ENCODE measurements at places on chromosomes 3 and 15. TPM values are rescaled to one million over a fixed set of nuclear protein-coding genes. Genes with fewer than 3 reads are reported as not detected.
A peak's percentile ranks its signal among the peaks of the same experiment; 100 is the strongest.

DNA sequence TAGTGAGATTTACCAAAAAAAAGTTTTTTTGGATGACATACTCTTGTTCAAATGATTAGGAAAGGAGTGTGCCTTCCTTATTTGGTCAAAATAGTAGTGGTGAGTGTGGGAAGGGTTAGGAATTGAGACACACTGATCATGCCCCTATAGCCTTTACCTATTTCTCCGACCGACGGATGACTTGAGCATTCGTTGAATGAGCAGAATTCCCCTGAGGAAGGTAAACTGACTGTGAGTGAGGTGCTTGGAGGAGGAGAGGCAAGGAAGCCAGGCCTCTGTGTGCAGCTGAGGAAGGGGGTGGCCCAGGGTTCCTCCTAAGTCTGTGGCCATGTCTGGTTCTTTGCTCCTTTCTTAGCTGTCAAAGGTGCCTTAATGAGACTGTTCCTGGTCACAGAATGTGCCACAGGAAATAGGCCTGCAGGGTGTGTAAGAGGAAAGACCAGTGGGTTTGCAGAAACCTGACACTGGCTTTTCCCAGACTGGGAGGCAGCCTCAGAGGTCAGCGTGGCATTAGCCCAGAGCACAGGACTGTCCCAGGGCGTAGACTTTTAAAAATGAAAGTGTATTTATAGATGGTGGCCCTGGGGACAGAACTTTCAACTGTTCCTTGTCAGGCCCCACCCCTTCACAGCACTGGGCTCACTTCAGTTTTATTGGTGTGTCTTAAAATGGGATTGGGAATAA lies 307.7 kb upstream of the C2CD4B start:
- no peak for DNase-seq
- H3K27me3 ChIP-seq, result no peaks in the 10 kb centered on the region
- no peak overlapping the region for H3K4me3 ChIP-seq
- no peaks in the 10 kb centered on the region for H3K36me3 ChIP-seq
- H3K27ac ChIP-seq, result no peak overlapping the region

DNA sequence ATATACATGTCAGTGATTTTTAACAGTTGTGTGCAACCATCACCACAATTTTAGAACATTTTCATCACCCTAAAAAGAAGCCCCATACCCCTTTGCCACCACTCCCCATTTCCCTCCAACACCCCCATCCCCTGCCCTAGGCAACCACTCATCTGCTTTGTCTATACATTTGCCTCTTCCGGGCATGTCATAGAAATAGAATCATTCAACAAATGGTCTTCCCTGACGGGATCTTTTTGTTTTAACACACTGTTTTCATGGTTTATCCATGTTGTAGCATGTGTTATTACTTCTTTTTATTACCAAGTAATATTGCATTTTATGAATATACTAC lies 4.0 kb downstream of the VILL start:
- H3K27ac ChIP-seq, result peak overlapping the region; percentile 90
- no peak for DNase-seq
- H3K4me3 ChIP-seq, result peak overlapping the region; percentile 93

SMCO1 gene
- not detected for total RNA-seq

SH2D7 gene
- total RNA-seq, result not detected

CCDC9B gene
- total RNA-seq, result 26.9 TPM

CHRM5 gene
- total RNA-seq, result not detected

CCR9 gene
- not detected for total RNA-seq

GOLGA8A gene
- total RNA-seq, result 396 TPM

- H3K36me3 ChIP-seq, result peaks cover 3% of the 10 kb centered on the region
- no peak overlapping the region for H3K4me3 ChIP-seq
- peaks cover 20% of the 10 kb centered on the region for H3K4me1 ChIP-seq
Observed at GRCh38 chr3:45604596-45604995, 10.0 kb downstream of the LIMD1 start.

DNA sequence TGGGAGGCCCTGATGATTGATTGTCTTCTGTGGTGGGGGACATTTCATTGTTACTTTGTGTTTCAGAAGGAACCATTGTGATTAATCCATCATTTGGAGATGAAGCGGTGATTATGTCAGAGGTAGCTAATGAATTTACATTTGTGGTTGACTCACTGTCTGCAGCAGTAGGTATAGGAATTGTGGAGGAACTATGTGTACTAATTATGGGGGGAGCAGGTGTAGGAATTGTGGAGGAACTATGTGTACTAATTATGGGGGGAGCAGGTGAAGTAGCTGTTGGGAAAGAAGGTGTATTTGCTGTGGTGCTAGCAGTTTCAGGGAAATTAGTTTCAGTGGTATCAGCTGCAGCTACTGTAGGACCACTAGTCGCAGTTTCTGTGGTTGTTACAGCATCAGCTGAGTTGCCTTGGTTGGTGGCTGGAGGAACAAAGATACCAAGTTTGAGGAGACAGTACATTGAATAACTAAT lies 6.9 kb downstream of the MUC13 start:
- H3K27ac ChIP-seq, result no peak overlapping the region
- no peak for DNase-seq
- H3K27me3 ChIP-seq, result peaks cover 37% of the 10 kb centered on the region
- no peak overlapping the region for H3K4me3 ChIP-seq

DNA sequence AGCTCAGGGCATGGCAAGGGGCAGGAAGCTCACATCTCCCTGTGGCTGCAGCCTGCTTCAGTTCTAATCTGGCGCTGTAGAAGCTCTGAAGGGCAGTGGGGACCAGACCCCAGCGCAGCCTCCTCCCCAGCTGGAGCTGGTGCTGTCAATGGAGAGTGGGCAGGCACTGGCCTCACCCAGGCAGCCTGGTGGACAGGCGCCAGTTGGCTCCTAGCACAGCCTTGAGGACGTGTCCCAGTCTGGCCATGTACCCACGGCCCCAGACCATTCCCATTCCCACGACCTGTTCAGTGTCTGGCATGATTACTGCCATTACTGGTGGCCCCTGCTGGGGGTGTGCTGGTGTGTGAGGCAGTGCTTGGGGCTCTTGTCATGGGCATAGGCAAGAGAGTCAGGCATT lies 16.3 kb downstream of the TYRO3 start:
- no peaks in the 10 kb centered on the region for H3K27me3 ChIP-seq
- H3K4me1 ChIP-seq, result no peaks in the 10 kb centered on the region
- DNase-seq, result no peak
- no peak overlapping the region for H3K4me3 ChIP-seq
- no peak overlapping the region for H3K27ac ChIP-seq

- H3K27me3 ChIP-seq, result no peaks in the 10 kb centered on the region
- no peak overlapping the region for H3K4me3 ChIP-seq
- H3K27ac ChIP-seq, result peak overlapping the region; percentile 2
- H3K36me3 ChIP-seq, result peaks cover 11% of the 10 kb centered on the region
- peaks cover 35% of the 10 kb centered on the region for H3K4me1 ChIP-seq
- DNase-seq, result no peak
Observed at GRCh38 chr15:101204739-101205535, 46.9 kb downstream of the CHSY1 start.

- H3K4me1 ChIP-seq, result no peaks in the 10 kb centered on the region
- no peak overlapping the region for H3K27ac ChIP-seq
- no peaks in the 10 kb centered on the region for H3K36me3 ChIP-seq
- no peak for DNase-seq
Observed at GRCh38 chr15:101387574-101387973, 92.5 kb upstream of the SNRPA1 start.

TMEM108 gene
- total RNA-seq, result 17.4 TPM

GRCh38 chr3:49238274-49239127 lies 38.5 kb downstream of the C3orf62 start:
- H3K27ac ChIP-seq, result peak overlapping the region; percentile 79
- H3K4me3 ChIP-seq, result no peak overlapping the region
- peaks cover 10% of the 10 kb centered on the region for H3K36me3 ChIP-seq
- H3K27me3 ChIP-seq, result no peaks in the 10 kb centered on the region

DNA sequence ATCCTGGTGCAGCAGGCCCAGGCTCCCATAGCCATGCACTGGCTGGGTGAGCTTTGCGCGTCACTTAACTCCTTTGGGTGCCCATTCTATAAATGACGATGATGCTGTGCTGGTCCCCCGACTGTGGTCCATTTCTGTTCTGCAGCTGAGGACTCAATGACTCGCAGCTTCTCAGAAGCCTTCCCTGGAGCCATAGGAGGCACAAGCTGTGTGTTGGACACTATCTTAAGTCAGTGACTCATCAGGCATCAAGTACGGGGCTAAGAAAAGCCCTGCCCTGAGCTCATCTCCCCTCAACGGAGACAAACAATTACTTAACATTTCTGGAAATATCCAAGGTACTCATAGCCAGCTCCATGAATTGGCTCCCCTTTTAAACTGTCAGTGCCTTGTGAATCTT lies 13.8 kb upstream of the MUSTN1 start:
- H3K4me1 ChIP-seq, result no peaks in the 10 kb centered on the region
- H3K27ac ChIP-seq, result no peak overlapping the region
- H3K27me3 ChIP-seq, result no peaks in the 10 kb centered on the region
- DNase-seq, result no peak
- H3K4me3 ChIP-seq, result no peak overlapping the region
- peaks cover 10% of the 10 kb centered on the region for H3K36me3 ChIP-seq

DNA sequence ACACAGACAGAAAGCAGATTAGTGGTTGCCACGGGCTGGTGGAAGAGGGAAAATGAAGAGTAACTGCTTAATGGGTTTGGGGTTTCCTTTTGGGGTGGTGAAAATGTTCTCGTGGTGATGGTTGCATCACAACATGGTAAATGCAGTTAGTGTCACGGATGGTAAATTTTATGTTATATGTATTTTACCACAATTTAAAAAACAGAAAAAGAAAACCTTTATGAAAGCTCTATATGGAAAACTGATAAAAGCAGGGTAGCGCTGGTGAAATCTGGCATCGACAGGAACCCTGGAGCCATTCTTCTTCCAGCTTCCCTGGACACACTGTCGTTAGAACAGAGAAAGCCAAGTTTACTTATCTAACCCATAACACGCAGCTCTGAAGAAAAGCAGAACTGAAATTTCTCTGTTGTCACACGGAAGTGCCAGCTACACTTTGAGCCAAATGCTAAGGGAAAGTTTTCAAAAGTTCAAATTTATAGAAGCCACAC lies 287.7 kb upstream of the NR2F2 start:
- H3K36me3 ChIP-seq, result no peaks in the 10 kb centered on the region
- no peak overlapping the region for H3K4me3 ChIP-seq

DNA sequence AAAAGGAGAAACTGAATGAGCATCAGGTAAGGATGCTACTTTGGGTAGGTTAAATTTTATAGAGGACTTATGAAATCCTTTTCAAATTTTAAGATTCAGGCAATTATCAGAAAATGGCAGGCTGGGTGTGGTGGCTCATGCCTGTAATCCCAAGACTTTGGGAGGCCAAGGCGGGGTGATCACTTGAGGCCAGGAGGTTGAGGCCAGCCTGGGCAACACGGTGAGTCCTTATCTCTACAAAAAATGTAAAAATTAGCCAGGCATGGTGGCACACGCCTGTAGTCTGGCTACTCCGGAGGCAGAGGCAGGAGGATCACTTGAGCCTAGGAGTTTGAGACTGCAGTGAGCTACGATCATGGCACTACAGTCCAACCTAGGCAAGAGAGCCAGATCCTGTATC lies 23.1 kb downstream of the DCUN1D1 start:
- H3K27me3 ChIP-seq, result no peaks in the 10 kb centered on the region
- no peak overlapping the region for H3K27ac ChIP-seq
- H3K4me3 ChIP-seq, result no peak overlapping the region

DNA sequence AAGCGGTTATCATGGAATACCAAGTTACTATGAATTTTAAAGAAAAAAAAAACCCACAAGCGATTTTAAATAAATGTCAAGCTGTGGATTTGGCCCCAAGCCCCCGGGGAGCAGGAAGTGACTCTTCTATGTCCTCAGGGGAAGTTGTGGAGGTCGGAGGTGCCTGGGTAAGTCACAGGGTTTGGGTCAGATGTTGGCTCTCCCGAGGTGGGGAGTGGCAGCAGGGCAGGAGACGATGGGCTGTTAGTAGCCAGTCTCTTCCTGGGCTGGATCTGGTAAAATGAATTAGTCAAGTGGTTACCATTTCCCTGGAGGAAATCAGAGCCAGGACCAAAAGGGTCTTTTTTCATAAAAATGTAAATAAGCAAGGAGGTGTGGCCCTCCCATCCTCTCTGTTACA lies 316.7 kb downstream of the TLE3 start:
- no peak overlapping the region for H3K4me3 ChIP-seq
- DNase-seq, result no peak
- peaks cover 19% of the 10 kb centered on the region for H3K4me1 ChIP-seq
- H3K27ac ChIP-seq, result no peak overlapping the region

DNA sequence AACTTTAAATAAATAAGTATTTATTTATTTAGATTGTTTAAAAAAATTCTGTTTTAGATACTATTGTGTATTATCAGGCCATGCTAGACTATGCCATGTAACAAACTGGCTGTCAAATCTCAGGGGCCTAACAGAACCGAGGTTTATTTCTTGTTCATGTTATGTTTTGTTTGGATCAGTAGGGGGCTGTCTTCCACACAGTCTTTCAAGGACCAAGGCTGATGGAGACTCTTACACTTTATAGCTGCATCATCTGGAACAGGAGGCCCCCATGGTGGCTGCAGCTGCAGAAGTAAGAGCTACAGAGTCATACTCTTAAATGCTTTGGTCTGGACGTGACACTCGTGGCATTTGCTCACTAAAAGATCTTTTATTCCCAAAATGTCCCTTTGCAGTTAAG lies 33.0 kb upstream of the ARL14 start:
- H3K4me3 ChIP-seq, result no peak overlapping the region
- peaks cover 4% of the 10 kb centered on the region for H3K4me1 ChIP-seq
- H3K36me3 ChIP-seq, result no peaks in the 10 kb centered on the region

PRR20G gene
- not detected for total RNA-seq

ABTB1 gene
- 15.9 TPM for total RNA-seq

P2RY12 gene
- total RNA-seq, result not detected

GRCh38 chr15:41661078-41661517 lies 893 bp downstream of the MGA start:
- H3K4me3 ChIP-seq, result peak overlapping the region; percentile 84
- no peak for DNase-seq

GRCh38 chr3:130014526-130014925 lies 40.0 kb downstream of the TRH start:
- no peak overlapping the region for H3K27ac ChIP-seq
- no peak for DNase-seq
- H3K4me1 ChIP-seq, result no peaks in the 10 kb centered on the region
- H3K27me3 ChIP-seq, result peaks cover 35% of the 10 kb centered on the region

DNA sequence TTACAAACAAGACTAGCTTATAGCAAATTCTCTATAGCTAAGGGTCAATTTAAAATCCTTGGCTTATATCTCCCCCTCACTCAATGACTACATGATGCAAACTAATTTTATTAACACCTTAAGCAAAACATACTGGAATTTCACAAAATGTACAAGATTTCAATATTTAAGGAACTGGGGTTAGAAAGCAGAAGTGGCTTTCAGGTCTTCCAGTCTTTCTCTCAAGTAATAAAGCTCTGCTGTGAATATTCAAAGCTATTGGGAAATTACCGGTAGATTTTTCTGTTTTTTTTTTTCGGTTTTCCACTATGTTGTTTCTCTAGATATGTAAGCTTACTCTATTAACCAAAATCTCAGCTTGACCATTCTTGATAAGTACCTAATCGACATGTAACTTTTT lies 3.9 kb downstream of the EPM2AIP1 start:
- H3K36me3 ChIP-seq, result peaks cover 29% of the 10 kb centered on the region
- DNase-seq, result no peak
- H3K4me1 ChIP-seq, result peaks cover 40% of the 10 kb centered on the region
- no peak overlapping the region for H3K4me3 ChIP-seq

DNA sequence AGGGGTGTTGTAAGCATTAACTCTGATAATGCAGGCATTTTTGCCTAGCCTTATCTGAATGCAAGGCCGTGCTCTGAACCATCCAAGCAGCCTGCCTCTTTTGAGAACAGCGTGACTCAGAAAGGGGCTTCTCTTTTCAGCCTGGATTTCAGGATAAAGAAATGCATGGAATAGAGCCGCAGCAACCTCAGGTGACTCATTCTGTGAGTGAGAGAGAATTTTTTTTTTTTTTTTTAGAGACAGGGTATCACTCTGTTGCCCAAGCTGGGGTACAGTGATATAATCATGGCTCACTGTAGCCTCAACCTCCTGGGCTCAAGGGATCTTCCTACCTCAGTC lies 20.6 kb upstream of the PDE8A start:
- H3K36me3 ChIP-seq, result peaks cover 4% of the 10 kb centered on the region
- peaks cover 26% of the 10 kb centered on the region for H3K4me1 ChIP-seq
- no peak overlapping the region for H3K4me3 ChIP-seq
- peak overlapping the region; percentile 57 for H3K27ac ChIP-seq

All from mesothelial cell of epicardium (in vitro differentiated cells).